DMS53 (cell line): ENCODE measurements at places on chromosomes 11 and 22.

DNA sequence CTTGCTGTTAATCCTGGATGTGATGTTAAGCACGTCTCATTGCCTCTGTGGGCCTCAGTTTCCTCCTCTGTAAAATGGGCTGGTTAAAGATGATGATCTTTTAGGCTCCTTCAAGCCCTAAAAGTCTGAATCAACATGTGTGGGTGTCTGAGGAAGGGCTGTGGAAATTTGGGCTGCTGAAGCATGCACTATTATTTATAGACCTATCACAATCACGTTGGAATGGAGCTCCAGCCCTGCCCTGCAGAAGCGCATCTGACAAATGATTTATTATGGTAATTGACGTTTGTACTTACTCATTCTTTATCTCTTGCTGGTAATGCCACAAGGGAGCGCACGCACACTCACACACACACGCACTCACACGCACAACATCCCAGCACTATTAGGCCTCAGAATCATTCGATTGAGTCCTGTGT, 20.4 kb downstream of the P2RX3 start:
- DNase-seq = no peak

DNA sequence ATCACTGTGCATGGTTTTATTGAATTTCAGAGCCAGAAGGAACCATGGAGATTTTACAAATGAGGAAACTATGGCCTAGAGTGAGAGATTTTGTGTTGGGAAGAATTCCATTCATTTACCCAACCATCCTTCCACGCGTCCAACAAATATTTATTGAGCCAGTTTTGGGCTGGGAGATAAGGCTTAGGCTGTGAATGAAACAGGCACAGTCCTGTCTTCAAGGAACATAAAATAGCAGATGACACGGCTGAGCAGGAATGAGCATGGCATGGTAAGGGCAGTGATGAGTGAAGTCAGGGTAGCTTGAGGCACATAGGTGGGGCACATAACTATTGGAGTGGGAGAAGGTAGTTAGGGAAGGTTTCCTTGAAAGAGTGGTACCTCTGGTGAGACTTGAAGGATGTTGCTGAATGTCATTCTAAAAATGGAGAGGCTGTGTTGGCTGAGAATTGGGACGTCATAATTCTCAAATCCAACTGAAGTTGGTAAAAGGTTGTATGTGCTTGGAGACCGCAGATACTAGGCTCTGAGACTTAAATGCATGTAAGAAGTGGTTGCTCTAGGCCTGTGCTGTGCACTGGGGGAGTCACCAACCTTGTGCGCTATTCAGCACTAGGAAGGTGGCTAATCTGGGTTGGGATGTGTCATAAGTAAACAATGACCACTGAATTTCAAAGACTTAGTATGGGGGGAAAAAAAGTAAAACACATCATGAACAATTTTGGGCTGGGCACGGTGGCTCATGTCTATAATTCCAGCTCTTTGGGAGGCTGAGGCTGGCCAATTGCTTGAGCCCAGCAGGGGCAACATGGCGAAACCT, 51.9 kb downstream of the TEAD1 start:
- DNase-seq = no peak

DNA sequence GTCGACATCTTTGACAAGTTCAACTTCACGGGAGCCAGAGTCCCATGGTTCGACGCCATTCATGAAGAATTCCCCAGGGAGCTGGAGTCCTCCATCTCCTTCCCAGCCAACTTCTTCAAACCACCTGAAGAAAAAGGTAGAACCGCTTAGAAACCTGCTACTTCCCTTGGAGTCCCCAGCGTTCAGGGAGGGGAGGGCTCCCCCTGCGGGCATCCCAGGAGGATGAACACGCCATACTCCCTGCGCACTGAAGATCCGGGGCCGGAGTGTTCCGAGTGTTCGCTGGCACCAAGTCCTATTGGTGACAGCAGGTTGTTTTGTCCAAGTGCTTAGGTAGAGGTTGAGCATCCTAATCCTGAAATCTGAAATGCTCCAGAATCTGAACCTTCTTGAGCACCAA, 51.7 kb upstream of the PRODH start:
- DNase-seq = peak; percentile 1

- DNase-seq = no peak
Observed at GRCh38 chr11:31262761-31263160, 106.8 kb downstream of the DCDC1 start.

DNA sequence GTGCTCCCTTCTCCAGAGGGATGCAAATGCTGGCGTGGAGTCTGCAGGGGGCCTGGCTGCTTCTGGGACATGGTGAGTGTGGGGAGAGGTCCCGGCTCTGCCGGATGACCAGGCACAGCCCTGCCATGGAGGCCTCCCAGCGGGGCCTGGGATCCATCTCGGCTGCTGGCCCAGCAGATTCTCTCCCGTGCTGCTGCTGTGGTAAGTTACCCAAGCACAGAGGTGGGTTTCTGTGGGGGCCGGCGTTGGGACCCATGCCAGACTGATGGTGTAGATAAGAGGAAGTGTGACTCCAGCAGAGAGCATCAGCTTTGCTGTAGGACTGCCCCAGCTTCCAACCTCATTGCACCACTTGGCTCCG, 147.5 kb upstream of the B3GAT1 start:
- no peak for DNase-seq

DNA sequence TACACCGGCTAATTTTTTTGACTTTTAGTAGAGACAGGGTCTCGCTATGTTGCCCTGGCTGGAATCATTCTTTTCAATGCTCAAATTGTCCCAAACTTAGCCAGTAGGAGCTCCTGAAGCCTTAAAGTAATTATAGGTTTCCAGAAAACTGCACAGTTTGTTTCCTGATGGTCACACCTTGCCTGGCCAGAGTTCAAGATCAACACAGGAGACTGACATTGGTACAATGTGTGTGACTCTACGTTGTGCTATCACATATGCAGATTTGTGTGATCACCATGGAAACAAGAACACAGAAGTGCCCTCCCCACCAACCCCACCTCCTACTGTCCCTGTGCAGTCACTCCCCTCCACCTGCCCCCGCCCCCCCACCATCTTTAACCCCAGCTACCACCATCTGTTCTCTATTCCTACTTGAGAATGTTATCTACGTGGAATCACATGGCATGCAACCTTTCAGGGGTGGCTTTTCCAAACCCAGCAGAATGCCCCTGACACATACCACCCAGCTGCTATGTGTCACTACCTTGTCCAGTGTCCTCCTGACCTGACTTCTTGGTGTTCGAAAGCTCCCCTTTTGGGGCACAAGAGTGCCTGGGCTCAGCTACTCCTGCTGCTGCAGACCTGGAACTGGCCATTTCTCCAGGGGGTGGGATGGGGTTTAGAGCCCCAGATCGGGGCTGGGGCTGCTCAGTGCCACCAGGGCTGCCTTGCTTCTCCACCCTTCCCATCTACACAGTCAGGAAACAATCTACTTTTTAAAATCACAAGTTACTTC, 6.1 kb upstream of the NAP1L4 start:
- DNase-seq = peak; percentile 39

GRCh38 chr11:18203723-18204122, 31.1 kb downstream of the MRGPRX4 start:
- peak; percentile 38 for DNase-seq

GRCh38 chr11:13065200-13065787, 56.2 kb downstream of the RASSF10 start:
- DNase-seq = no peak

GRCh38 chr22:48740086-48740730, 1087.5 kb downstream of the BRD1 start:
- DNase-seq = no peak

- peak; percentile 34 for DNase-seq
Observed at GRCh38 chr11:945986-946385, 20.3 kb downstream of the AP2A2 start.

DNA sequence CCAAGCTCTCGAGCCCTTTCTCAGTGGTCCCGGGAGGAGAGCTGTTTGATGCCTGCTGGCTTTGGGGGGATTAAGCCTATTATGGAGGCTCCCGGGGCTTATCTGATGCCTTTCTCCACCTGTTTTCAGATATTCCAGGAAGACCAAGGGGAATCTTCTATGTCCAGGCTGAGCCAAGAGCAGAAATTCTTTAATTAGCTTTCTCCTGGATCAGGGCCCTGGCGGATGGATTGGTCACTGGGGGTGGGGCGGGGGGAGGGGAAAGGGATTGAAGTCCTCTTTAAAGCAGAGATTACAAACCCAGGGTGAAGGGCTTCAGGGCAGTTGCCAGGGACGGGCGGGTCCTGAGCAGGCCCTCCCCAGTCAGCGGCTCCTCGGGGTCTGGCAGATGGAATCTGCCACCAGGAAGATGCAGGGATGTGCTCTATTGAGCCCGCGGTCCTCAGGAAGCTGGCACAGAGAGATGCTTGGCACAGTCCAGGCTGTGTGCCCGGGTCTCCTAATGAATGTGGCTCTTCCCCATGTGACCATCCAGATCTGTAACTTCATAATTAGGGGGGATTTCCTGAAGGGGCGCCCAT, 33.6 kb downstream of the MACROD1 start:
- no peak for DNase-seq

DNA sequence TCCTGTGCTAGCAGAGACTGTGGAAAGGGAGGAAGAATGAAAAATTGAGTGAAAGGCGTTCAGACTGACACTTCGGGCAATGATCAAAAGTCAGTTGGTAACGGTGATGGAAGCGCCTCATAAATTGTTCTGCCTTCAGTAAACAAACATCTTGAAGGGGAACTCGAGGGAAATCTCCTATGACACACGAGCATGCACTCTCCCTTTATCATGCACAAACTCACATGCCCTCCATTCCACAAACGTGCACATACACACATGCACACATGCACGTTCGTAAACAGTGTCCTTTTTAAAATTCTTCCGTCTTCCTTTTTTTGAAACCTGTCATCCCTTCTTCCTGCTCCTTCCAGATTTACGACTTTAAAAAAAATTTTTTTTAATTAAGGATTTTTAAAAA, 77.8 kb upstream of the TMEM45B start:
- DNase-seq = no peak

GRCh38 chr11:17389957-17390649, 1.6 kb upstream of the KCNJ11 start:
- peak; percentile 80 for DNase-seq

DNA sequence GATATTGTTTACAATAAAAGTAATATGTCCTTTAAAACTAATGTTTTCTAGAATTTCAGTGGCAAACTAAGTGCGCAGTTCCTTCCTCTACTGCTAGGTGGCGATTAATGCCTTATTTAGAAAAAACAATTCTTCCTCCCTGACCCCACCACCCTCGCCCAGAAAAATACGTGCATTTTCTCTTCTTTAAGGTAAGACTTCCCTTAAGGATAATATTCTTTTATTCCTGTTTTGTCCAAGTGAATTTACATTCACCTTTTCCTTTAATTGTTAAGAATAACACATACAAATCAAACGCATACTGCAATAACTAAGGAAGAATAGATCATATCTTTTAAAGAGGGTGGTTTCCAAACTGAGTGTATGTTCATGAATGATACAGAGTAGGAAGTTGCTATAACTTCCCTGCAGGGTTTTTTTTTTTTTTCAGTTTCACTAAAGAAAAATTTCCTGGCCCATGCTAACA, 17.0 kb upstream of the PSMA1 start:
- peak; percentile 77 for DNase-seq

DNA sequence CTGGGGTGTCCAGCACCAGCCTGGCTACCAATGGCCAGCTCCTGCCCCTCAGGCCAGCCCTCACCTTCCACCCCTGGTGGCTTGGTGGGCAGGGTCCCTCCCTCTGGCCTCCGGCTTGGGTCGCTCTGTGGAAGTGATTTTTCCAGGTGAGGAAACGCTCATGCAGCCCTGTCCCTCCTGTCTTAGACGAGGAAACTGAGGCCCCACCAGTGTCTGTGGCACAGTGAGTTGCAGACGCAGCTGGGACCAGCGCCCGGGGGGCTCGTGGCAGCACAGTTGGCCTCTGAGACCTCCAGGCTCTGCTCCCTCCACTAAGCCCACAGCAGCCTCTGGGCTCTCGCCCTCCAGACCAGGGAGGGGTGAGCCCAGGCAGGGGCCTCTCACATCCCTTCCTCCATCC, 6.2 kb downstream of the B3GAT1 start:
- DNase-seq = no peak

GRCh38 chr11:12051287-12051662, 42.8 kb upstream of the DKK3 start:
- peak; percentile 95 for DNase-seq

GRCh38 chr11:43579919-43580276, 100.6 kb upstream of the HSD17B12 start:
- no peak for DNase-seq

DNA sequence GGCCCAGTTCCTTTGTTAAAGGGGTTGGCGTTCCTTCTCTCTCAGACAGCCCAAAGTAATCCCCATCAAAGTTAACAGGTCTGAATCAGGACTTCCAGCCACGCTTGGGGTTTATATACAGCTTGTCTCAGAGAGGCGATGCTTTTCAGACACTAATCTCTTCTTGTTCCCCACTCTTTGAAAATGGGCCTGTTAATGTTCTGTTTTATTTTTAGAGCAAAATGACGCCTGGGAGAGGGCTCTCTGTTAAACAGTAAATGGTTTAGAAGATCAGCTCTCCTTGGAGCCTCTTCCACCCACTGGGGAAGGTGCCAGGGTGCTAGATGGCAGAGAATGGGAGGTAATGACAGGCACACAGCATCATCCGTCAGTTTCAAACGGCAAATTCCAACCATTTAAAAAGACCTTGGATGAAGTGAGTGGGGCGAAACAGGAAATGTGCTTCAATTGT, 235.9 kb upstream of the NARS2 start:
- DNase-seq = no peak

DNA sequence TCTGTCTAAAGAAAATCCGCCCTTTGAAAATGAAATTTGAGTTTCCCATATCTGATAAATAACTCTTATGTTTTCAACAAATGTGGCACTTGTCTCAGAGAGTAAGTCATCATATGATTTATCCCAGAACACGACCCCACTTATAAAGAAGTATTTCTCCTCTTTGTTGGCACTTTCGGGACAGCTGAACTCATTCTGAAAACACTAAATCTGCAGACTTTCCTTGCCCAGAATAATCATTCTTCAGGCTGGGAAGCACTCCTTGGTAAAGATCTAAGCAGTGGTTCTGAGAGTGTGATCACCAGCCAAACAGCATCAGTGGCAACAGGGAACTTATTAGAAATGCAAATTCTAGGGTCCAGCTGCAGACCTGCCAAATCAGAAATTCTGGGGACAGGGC, 532.2 kb upstream of the API5 start:
- no peak for DNase-seq

GRCh38 chr11:66976028-66976467, 944 bp downstream of the C11orf86 start:
- DNase-seq = peak; percentile 48

GRCh38 chr11:95276139-95276538, 45.1 kb upstream of the SESN3 start:
- no peak for DNase-seq

DNA sequence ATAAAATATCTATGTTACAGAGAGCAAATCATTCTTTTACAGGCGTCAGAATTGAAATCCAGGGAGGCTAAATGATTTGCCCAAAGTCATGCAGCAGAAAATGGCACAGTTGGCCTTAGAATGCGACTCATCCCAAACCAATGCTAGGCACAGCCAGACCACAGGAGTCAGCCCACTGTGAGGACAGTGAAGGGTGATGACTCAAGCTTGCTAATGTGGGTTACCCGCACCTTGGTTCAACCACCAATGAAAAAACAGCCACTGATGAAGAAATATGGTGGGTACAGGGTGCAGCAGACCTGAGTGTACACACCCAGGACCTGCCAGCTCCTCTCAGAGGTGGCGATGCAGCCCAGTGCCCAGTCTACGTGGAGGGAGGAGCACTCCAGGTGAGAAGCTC, 89.7 kb downstream of the ZC3H12C start:
- DNase-seq = no peak
